ENCODE measurements at places on chromosomes 3 and 15. TPM values are rescaled to one million over a fixed set of nuclear protein-coding genes. Genes with fewer than 3 reads are reported as not detected.

GRCh38 chr3:71294919-71295318 lies 288.6 kb downstream of the FOXP1 start:
- no peak for DNase-seq

- no peak for DNase-seq
Observed at GRCh38 chr3:43260412-43260811, 25.9 kb upstream of the SNRK start.

Gene SLCO3A1
- total RNA-seq, result 56.8 TPM

DNA sequence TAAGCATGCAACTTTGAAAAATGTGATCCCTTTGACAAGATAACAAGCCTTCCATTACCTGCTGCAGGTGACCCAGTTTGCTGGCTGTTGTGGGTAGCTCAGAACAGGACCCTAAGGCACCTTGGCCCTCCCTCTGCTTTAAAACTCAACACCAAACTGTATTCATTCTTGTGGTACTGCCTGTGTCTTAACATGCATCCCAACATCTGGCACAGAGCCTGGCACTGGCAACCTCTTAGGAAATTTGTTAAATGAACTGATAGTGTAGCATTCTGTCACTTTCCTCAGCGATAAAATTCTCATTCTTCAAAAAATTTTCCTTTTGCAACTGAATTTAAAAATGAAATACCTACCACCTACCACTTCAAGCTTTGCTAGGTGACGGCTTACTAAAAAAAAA lies 287.3 kb upstream of the ADAMTS9 start:
- peak; percentile 58 for DNase-seq

Gene UNC13C
- 0.22 TPM for total RNA-seq

GRCh38 chr3:187858041-187858440 lies 112.8 kb upstream of the BCL6 start:
- no peak for DNase-seq

Gene SV2B
- 2.8 TPM for total RNA-seq

DNA sequence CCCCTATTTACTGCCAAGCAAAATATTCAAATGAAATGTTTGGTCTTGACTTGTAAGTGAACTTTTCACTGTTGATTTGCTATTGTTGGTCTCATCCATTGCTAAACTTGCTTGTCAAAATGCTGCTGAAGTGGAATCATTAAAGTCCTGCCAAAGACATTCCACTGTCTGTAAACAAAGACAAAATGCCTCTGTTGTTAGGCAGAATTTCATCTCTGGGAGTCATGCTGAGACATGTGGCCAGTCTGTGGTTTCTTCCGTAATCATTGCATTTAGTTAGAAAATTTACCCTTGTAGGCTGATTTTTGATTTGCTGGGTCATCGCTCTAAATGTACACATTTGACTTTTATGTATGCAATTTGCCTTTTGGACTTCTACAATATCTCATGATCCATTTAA lies 577.7 kb downstream of the MECOM start:
- no peak for DNase-seq

Gene EPM2AIP1
- total RNA-seq, result 25.4 TPM

DNA sequence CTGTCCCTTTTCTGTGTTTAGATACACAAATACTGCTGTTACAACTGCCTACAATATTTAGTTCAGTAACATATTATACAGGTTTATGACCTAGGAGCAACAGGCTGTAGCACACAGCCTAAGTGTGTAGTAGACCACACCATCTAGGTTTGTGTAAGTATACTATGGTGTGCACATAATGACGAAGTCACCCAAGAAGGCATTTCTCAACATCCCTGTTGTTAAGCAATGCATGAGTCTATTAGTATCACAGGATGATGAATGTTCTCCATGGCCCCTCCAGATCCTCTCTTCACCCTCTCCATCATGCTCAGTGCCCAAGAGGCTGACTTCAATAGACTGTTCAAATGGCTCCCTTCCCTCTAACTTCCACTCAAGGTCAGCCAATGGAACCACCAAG lies 14.6 kb upstream of the SEC62 start:
- DNase-seq, result no peak

- no peak for DNase-seq
Observed at GRCh38 chr3:43742920-43743319, 52.2 kb downstream of the ABHD5 start.

DNA sequence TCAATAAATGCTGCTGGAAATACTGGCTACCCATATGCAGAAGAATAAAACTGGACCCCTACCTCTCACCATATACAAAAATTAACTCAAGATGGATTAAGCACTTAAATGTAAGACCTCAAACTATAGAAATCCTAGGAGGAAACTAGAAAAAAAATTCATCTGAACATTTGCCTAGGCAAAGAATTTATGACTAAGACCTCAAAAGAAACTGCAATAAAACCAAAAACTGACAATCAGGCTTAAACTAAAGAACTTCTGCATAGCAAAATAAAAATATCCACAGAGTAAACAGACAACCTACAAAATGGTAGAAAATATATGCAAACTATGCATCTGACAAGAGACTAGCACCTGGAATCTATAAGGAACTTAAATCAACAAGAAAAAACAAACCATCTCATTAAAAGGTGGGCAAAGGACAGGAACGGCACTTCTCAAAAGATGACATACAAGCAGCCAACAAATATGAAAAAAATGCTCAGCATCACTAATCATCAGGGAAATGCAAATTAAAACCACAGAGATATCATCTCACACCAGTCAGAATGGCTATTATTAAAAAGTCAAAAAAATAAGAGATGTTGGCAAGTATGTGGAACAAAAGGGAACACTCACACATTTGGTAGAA lies 47.0 kb downstream of the MYO9A start:
- DNase-seq, result no peak

Gene XCR1
- total RNA-seq, result not detected

DNA sequence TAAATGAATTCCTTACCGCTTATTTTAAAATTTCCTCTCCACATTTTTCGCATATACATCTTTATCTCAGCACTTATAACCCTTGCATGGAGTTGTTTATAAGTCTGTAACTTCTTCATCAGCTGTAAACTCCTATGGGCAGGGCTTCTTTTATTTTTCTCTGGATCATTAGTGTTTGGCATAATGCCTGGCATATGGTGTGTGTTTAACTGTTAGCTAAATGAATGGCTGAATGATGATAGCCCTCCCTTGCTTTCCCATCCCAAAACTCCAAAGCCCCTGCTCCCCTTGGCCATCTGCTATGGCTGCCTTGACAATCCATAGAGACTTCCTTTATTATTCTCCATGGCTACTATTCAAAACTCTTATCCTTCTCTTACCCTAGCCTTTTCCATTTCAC lies 48.1 kb upstream of the SEMA6D start:
- no peak for DNase-seq
